Small intestine (tissue), 16 donors: ENCODE measurements at places on chromosomes 3 and 15. TPM values are rescaled to one million over a fixed set of nuclear protein-coding genes. Genes with fewer than 3 reads are reported as not detected.

PDZRN3 gene
- 21.4 TPM for polyA plus RNA-seq

ALDH1A2 gene
- 0.45 TPM for polyA plus RNA-seq

EXD1 gene
- not detected for polyA plus RNA-seq

TMEM40 gene
- not detected for polyA plus RNA-seq

MORF4L1 gene
- polyA plus RNA-seq = 235 TPM

ZNF662 gene
- 20.4 TPM for polyA plus RNA-seq

FETUB gene
- not detected for polyA plus RNA-seq

GRCh38 chr3:15633766-15634598 is 32.4 kb downstream of the BTD start:
- H3K4me1 ChIP-seq = peaks cover 2% of the 10 kb centered on the region
- no peak for DNase-seq
- H3K27ac ChIP-seq = no peak overlapping the region
- H3K4me3 ChIP-seq = no peak overlapping the region
- no peaks in the 10 kb centered on the region for H3K36me3 ChIP-seq

GRCh38 chr3:51471775-51472652 is 27.8 kb downstream of the DCAF1 start:
- no peaks in the 10 kb centered on the region for H3K4me1 ChIP-seq
- H3K4me3 ChIP-seq = no peak overlapping the region
- H3K27me3 ChIP-seq = no peaks in the 10 kb centered on the region

GRCh38 chr3:66606868-66607267 is 106.0 kb upstream of the LRIG1 start:
- no peaks in the 10 kb centered on the region for H3K36me3 ChIP-seq
- no peak for DNase-seq
- no peak overlapping the region for H3K27ac ChIP-seq
- H3K27me3 ChIP-seq = no peaks in the 10 kb centered on the region
- H3K4me1 ChIP-seq = peaks cover 9% of the 10 kb centered on the region

- no peaks in the 10 kb centered on the region for H3K27me3 ChIP-seq
- H3K4me3 ChIP-seq = no peak overlapping the region
- DNase-seq = no peak
- H3K36me3 ChIP-seq = no peaks in the 10 kb centered on the region
Measured at GRCh38 chr15:95857124-95857757, 473.3 kb upstream of the NR2F2 start.

DNA sequence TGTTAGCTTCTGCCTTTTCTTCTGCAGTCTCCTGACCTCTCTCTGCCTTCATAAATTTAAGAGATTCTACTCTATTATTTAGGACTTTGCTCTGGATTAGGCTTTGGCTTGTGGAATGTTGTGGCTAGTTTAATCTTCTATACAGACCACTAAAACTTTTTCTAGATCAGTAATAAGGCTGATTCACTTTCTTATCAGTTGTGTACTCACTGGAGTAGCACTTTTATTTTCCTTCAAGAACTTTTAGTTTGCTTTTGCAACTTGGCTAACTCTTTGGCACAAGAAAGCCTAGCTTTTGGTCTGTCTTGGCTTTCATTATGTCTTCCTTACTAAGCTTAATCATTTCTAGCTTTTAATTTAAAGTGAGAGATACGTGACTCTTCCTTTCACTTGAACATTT is 265.5 kb upstream of the TBC1D5 start:
- no peak overlapping the region for H3K27ac ChIP-seq
- no peaks in the 10 kb centered on the region for H3K4me1 ChIP-seq
- H3K36me3 ChIP-seq = no peaks in the 10 kb centered on the region
- H3K4me3 ChIP-seq = no peak overlapping the region

DNA sequence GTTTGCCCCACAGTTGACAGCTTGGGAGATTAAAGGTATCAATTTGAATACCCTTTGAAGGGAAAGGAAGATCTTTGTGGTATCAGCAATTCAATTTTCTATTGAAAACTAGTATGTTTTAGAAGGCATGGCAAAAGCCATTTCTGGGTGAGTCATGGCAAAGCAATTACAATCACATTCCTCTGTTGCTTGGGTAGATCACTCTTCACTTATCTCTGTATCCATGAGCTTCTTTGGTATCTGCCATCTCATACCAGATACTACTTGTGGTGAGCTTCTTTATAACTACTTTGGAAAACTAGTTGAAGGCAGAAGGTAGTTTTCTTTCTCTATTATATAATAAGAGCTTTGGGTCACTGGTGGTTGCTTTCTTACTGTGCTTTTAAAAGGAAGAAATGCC is 28.3 kb upstream of the LSAMP start:
- H3K27me3 ChIP-seq = no peaks in the 10 kb centered on the region
- H3K4me3 ChIP-seq = no peak overlapping the region
- no peaks in the 10 kb centered on the region for H3K36me3 ChIP-seq
- H3K27ac ChIP-seq = no peak overlapping the region
- DNase-seq = no peak

- H3K4me1 ChIP-seq = peaks cover 6% of the 10 kb centered on the region
- DNase-seq = no peak
- H3K4me3 ChIP-seq = no peak overlapping the region
Measured at GRCh38 chr3:49942651-49943050, 2.7 kb downstream of the RBM6 start.

DNA sequence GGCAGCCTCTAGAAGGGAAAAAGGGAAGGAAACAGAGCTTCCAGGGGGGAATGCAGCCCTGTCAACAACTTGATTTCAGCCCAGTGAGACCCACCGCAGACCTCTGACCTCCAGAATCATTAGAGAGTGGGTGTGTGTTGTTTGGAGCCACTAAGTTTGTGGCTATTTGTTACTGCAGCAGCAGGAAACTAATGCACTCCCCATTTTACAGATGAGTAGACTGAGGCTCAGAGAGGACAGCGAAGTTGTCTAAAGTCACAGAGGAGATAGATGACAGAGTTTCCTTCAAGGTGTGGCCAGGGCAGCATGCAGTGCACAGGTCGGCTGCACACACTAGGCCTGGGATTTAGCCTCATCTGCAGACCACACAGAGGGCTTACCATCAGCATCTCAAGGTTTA is 81.8 kb upstream of the ALDH1L1 start:
- H3K4me3 ChIP-seq = no peak overlapping the region
- DNase-seq = no peak
- no peak overlapping the region for H3K27ac ChIP-seq
- H3K4me1 ChIP-seq = no peaks in the 10 kb centered on the region

- H3K27me3 ChIP-seq = no peaks in the 10 kb centered on the region
- no peak for DNase-seq
- no peaks in the 10 kb centered on the region for H3K4me1 ChIP-seq
Measured at GRCh38 chr3:89232155-89232554, 124.7 kb downstream of the EPHA3 start.

DNA sequence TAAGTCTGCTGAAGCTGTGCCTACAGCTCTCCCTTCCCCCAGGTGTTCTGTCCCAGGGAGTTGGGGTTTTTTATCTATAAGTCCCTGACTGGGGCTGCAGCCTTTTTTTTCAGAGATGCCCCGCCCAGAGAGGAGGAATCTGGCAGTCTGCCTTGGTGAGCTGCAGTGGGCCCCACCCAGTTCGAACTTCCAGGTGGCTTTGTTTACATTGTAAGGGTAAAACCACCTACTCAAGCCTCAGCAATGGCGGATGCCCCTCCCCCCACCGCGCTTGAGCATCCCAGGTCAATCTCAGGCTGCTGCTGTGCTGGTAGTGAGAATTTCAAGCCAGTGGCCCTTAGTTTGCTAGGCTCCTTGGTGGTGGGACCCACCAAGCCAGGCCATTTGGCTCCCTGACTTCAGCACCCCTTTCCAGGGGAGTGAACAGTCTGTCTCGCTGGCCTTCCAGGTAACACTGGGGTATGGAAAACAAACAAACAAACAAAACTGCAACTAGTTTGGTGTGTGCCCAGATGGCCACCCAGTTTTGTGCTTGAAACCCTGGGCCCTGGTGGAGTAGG is 189.4 kb downstream of the MFSD1 start:
- H3K36me3 ChIP-seq = no peaks in the 10 kb centered on the region
- no peaks in the 10 kb centered on the region for H3K27me3 ChIP-seq
- no peak overlapping the region for H3K4me3 ChIP-seq
- peak; percentile 9 for DNase-seq
- no peak overlapping the region for H3K27ac ChIP-seq

DNA sequence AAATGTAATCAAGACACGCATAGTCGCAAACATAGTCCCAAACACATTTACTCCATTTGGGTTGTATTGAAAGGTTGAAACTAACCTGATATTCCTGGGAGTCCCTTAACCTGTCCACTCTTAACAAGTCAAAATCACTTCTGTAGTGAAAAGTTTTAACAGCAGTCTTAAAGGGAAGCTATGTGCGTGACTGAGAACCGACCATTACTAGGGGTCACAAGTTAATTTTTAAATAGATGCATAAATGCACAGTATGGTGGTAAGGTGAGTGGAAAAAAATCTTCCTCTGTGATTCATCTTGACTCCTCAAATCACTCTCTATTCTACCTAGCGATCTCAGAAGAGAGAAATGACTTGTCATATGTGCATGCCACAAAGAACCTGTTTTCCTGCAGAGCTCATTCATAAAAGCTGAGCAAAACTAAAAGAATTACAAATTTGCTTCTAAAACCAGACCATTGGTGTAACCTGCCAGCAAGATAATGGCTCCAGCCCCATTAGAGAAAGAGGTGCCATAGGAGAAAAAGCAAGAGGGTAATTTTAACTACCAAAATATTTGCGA is 4.8 kb downstream of the GPR15 start:
- H3K4me3 ChIP-seq = no peak overlapping the region
- H3K36me3 ChIP-seq = no peaks in the 10 kb centered on the region
- H3K27me3 ChIP-seq = no peaks in the 10 kb centered on the region
- no peak overlapping the region for H3K27ac ChIP-seq

- no peaks in the 10 kb centered on the region for H3K27me3 ChIP-seq
- H3K27ac ChIP-seq = no peak overlapping the region
- H3K36me3 ChIP-seq = no peaks in the 10 kb centered on the region
- H3K4me3 ChIP-seq = no peak overlapping the region
- H3K4me1 ChIP-seq = no peaks in the 10 kb centered on the region
Measured at GRCh38 chr15:23436421-23436820, 10.6 kb downstream of the GOLGA6L2 start.
